ENCODE measurements at places on chromosomes 3 and 15.
A peak's percentile ranks its signal among the peaks of the same experiment; 100 is the strongest.

DNA sequence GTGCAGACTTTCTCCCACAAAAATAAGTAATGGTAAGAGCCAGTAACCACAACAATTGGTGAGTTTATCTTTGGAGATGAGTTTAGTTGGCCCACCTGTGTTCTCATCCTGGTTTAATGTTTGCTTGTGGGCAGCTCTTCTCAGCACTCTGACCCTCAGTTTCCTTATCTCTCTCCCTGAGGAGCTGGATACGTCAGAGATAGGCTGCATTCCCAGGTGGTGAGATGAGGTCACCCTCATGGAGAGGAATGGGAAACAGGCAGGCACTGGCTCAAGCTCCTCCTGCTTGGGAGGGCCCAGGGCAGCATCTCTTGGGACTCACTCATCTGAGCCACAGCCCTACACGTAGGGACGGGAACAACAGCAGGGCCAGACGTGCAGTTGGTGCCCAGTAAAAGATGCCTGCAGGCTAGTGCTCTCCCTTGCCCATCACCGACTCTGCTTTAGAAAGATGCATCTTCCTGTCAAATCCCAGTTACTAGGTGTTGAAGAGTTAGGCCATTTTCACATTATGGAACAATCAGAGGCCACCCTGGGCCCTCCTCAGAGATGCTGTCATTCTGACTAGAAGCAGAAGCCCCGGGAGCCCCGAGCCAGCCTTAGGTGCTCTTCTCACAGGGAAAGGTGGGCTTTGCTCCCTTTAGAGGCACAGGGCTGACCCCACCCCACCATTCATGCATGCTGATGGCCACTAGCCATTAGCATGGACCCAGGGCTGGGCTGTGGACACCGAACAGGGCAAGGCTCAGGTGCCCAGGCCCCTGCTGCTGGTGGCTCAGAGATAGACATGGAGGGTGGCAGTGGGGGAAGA lies 59.7 kb downstream of the GRIP2 start:
- no peak for DNase-seq

- DNase-seq: no peak
Measured at GRCh38 chr3:192417017-192417416, 310.3 kb downstream of the FGF12 start.

- no peak for DNase-seq
Measured at GRCh38 chr15:23787346-23788105, 100.4 kb upstream of the NDN start.

- DNase-seq: no peak
Measured at GRCh38 chr3:88225326-88226008, 75.7 kb downstream of the C3orf38 start.

DNA sequence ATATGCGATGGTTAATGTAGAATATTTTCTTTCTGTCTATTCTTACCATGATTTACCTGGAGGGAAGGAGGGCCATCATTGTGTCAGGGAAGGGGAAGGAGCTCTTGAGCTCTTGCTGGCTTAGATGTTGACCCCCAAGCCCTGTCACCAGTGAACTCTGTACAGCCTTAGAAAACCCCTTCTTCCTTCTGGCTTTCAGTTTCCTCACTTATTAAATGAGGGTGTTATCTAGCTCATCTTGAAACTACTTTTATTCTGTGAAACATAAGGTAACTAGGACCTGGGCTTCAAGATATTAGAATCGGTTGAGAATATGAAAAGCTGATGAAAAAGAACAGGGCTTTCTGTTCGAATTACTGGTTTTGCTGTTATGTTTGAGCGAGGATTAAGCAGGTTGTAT lies 25.1 kb upstream of the UTS2B start:
- no peak for DNase-seq

DNA sequence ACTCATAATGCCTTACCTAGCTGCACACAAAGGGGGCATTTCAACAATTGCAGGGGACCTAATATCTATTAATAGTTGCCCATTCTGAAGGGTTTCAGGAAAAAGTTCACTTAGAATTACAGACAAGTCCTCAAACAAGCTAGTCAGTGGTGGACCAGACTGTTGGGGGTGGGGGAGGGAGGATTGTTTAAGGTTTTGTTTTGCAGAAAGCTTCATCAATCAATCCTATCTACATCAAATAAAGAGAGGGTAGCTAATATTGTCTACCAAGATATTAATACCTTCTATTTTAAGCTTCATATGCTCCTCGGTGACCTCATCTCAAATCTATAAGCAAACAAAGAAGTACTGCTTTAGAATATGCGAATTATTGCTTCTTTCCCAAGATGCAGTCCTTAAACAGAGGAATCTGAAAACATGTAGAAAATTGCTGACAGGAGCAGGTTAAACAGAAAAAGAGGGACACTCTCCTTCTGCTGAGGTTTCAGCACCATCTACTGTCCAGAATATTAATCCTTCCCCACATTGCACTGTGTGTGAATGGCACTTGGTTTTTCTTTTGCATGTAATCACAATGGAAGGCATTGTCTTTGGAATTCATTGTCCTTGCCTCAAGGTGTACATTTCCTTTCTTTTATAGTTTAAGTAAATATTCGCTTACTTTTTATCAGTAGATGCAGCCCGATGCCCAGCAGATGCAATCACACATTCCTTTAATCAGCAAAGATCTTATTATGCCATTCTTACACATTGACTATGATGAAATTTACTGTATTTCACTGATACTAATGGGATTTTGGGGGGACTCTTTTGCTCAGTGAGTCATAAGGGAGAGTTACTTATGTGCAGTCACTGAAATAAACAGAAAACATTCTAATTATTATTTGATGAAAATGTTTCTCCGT lies 94.7 kb downstream of the IL5RA start:
- no peak for DNase-seq

DNA sequence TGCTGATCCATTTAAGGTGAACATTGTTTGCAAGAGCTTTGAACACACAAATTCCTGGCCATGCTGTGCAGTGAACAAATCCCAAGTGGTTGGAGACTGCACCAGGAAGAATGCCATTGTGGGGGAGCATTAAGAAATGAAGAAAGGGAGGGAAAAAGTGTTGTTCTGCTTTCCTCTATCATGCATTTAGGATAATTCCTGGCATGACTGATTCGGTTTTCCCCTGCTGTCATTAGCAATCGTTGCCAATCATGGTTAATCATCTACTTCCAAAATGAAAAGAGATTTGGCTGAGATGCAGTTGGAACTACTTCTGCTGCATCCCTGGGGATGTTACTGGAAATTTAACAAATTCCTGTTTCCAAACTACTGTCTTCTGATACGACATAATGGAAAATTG lies 73.7 kb upstream of the ZPLD1 start:
- DNase-seq: no peak

DNA sequence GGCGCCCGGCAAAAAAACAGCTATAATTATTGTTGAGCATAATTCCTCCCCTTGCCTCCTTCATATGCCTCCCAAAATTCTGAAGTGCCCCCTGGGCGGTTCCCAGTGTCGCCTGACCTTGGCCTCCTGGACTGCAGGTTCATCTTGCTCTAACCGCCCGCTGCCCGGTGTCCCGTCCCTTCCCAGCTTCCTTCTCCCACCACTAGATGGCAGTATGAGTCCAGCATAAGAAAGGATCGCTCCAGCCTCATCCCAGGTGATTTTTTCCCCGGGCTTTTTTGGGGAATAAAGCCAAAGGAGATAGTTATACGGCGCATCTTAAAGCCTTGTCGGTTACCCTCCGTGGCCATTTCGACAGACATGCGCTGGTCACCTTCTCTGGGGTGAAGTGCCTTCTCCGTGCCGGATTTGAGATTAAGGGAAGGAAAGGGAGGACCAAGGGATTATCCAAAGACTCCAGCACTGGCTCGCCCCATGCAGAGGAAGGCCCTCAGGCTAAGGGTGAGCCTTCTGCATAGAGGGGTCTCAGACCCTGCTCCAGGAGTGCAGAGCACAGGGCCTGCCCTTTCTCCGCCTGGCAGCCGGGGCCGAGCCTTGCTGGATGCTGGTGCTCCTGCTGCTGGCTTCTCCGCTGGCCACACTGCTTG lies 45.8 kb upstream of the TRA2B start:
- DNase-seq: peak; percentile 51

DNA sequence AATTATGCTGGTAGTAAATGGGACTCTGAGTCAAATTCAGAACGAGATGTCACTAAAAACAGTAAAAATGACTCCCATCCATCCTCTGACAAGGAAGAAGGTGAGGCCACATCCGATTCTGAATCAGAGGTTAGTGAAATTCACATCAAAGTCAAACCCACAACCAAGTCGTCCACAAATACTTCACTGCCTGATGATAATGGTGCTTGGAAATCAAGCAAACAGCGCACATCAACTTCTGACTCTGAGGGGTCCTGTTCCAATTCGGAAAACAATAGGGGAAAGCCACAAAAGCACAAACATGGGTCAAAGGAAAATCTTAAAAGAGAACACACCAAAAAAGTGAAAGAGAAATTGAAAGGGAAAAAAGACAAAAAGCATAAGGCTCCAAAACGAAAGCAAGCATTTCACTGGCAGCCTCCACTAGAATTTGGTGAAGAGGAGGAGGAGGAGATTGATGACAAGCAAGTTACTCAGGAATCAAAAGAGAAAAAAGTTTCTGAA lies 15.1 kb upstream of the ZBTB47 start:
- DNase-seq: no peak

DNA sequence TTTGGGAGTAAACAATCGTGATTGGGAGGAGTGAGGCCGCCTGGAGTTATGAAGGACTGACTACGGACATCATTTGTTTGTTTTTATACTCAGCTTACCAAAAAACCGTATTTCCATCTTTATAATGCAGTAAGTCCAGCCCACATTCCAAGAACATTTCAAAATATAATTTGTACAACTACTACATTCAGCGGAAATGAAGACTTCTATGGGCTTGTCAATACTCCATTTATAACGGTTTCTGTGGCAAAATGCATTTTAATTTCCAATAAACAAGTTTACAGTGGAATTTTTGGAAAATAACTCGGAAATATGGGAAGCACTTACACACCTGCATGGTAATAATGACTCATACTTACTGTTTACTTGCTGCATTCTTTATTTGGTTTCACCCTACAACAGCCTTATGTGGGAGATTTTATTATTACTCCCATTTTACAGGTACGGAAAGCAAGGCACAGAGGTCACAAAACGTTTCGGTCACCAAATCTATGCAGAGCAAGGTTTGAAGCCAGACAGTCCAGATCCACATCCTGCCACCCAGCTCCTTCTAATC lies 62.3 kb downstream of the LDHAL6B start:
- no peak for DNase-seq

DNA sequence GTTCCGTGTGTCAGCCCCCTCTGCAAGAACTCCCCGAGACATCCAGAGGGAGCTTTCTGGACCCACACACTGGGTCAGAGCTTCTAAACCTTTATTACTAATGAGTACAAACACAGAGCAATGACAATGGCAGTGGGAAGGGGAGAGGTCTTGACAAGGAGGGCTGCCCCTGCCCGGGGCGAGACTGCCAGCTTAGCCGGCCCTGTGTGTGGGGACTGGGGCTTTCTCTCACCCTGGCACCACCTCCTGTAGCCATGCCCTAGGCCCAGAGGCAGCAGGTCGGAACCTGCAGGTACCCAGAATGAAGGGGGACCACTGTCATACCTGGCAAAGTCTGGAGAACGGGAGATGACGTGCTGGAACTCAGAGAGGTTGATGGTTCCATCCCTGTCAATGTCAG lies 3.1 kb downstream of the CIB1 start:
- DNase-seq: no peak

- DNase-seq: no peak
Measured at GRCh38 chr15:85335193-85335942, 45.0 kb upstream of the AKAP13 start.

DNA sequence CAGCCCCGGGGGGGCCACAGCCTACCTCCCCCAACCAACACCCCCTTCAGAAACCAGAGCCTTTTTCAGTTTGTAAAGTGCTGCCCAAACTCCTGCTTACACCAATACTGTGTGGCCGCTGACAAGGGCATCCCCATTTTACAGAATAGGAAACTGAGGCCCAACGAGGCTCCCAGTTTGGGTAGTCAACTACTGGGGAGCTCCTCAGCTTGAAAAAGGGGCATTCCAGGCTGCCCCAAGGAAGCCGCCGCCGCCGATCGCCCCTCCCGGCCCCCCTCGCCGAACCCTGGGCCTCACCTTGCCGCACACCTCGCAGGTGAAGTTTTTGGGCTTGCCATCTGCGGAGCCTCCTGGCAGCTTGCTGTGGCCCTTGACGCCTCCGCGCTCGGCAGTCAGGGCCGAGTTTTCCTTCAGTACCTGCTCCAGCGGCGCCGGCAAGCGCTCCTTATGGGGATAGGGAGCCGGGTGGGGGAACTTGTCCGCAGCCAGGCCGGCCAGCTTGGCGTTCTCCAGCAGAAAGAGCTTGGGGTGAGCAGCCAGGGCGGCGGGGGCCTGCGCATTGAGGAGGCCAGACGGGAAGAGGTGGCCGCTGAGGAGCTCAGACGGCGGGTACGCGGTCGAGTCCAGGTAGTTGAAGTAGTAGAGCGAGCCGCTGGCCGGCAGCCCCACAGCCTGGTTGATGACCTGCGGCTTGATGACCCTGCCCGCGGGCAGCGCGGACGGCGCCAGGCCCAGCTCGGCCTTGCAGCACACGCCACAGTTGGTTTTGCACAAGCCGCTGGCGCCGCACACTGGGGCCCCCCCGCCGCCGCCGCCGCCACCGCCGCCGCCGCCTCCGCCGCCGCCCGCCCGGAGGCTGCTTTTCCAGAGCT lies 1.4 kb downstream of the FEZF2 start:
- no peak for DNase-seq

- no peak for DNase-seq
Measured at GRCh38 chr3:152322756-152323155, 54.0 kb downstream of the MBNL1 start.

DNA sequence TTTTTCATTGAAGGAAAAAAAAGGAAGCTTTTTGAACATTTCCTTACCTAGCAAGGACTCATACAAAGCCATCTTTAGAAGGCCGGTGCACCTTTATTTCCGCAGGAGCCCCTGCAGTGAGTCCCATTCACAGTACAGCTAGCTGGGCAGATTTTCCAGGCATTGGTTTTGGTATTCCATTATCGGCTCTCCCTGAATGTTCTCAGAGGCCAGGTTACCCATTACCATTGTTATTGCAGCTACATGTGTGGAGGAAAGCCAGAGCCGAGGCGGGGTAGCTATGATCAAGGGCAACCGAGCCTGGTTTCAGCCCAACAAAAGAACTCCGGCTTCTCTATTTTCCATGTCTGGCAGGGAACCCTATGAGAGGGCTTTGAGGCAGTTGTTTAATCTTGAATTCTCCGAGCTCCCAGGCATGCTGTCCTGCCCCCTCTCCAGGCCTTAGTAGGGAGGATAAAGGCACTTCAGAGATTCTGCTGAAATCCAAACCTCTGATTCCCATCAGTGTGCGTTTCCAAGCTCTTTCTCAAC lies 100.3 kb downstream of the LRRK1 start:
- DNase-seq: no peak

GRCh38 chr15:51353976-51354375 lies 12.5 kb downstream of the GLDN start:
- DNase-seq: no peak

Measured in left ventricle myocardium superior (tissue), 1 donor.